CD4-positive, alpha-beta T cell treated with Interleukin-10 for 1 hour (primary cell): ENCODE measurements at places on chromosomes 4 and X.
A peak's percentile ranks its signal among the peaks of the same experiment; 100 is the strongest.

DNA sequence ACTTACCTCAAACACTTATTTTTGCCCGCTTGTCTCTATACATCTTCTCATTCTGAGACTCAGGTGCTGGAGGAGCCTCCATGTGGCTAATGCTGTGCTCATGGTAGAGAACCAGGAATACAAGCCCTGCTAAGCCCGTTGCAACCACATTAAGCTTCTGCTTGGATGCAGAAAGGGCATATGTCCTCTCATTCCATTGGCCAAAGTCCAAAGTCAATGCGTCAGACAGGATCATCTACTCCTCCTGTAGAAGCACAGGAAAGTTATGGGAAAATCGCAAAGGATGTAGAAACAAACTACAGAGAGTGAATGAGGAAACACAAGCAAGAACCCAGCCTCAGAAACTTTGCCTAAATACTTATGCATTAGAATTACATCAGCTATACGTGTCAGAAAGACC, 124.5 kb upstream of the AGA start:
- DNase-seq: no peak

GRCh38 chr4:79209822-79210635, 115.8 kb downstream of the NAA11 start:
- no peak for DNase-seq

- no peak for DNase-seq
Measured at GRCh38 chr4:154433543-154433942, 58.1 kb downstream of the DCHS2 start.

DNA sequence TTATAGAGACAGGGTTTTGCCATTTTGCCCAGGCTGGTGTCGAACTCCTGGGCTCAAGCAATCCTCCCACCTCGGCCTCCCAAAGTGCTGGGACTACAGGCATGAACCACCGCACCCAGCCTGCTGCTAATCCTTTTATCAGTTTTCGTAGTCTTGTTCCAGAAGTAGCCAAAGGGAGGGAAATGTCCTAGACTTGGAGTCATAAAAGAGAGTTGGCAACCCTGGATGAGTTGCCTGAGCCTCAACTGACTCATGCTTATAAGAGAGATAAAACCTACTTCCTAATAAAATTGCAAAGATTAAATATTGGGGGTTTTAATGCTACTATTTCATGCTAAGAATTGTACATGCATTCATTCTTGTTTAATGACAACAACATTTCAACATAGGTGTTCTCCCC, 44.3 kb downstream of the CD40LG start:
- no peak for DNase-seq

DNA sequence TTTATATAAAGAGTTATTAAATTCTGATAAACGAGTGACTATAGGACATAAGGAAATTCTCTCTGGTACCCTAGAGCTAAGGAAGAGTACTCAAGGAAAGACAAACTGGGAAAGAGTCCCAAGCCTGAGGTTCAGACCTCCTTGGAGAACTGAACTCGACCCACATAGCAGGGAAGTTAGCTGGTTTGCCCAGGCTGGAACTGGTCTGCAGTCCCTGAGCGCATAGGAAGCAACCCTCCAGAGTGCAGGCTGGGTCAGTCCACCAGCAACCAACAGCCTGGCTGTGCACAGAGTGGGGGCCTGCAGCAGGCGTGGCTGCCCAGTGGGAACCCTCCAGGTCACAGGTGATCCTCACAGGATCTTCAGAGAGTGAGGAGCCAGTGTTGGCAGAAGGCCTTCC, 114.1 kb downstream of the SOWAHB start:
- DNase-seq: no peak

DNA sequence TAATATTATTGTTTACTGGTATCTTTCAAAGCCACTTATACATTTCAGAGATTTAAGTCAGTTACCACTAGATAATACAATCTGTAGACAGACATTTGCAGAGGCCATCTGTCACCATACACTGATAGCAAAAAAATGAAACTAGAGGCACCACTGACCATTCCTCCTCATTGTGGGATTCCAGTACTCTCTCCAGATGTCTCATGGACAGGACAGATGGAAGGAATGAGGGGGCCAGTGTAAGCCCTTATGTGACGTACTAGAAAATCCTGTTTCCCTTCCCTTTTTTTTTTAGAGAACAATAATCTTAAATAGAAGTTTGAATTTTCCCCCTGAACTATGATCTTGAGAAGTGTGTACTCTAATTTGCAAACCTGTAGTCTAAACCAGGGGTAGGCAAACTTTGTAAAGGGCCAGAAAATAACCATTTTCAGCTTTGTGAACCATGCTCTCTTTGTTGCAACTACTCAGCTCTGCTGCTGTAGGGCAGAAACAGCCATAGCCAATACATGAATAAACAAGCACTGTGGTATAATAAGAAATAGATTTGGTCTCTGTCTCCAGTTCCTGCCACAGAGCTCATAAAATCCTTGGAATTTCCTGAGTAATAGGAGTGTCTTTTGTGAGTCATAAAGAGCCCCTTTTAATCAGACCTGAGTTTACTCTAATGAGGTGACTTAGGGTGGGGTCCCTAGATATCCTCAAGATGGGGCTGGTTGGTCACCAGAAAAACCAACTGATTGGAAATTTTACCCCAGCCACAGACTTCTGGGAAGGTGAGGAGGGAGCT, 90.4 kb downstream of the MOSPD2 start:
- DNase-seq: no peak

GRCh38 chr4:89674876-89675459, 162.0 kb downstream of the SNCA start:
- no peak for DNase-seq

DNA sequence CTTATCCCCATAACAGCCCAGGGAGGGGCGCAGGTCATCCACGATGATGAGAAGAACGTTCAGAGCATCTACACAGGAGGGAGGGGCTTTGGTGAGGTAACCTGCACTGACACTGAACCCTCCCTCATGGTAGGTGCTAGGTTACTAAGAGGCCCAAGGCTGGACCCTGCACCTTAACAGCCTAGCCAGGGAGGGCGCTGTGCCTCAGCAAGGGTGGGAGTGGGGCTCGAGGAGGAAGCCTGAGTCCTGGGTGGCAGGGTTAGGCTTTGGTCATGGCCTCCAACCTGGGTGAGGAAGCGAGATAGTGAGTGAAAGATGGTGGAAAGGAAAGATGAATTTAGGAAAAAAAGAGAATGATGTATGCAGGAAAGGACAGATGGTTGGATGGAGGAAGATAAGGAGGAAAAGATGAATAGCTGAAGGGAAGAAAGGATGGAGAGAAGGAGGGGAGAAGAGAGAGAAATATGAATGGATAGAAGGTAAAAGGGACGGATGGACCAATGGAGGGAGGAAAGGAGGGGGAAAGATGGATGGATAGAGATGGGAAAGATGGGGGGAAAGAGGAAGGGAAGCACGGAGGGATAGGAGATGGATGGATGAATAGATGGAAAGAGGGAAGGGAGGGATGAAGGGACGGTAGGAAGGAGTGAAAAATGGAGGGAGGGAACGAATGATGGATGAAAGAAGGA, 736 bp downstream of the IDS start:
- DNase-seq: peak; percentile 82

DNA sequence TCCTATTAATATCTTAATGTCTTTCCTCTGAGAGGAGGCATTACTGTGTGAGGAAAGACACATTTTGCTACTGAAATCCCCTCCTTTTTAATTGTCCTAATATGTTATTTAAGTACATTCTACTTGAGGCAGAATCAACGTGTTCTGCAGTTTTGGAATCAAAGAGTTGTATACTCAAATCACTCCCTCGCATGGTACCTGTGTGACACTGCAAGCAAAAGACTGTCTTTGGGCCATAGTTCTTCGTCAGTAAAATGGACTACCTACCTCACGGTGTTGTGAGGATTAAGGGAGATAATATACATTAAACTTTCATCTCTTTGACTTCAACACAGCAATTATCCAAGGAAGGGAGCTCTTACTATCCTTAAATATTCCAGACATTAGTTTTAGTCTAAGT, 61.5 kb downstream of the TIGD2 start:
- DNase-seq: no peak

DNA sequence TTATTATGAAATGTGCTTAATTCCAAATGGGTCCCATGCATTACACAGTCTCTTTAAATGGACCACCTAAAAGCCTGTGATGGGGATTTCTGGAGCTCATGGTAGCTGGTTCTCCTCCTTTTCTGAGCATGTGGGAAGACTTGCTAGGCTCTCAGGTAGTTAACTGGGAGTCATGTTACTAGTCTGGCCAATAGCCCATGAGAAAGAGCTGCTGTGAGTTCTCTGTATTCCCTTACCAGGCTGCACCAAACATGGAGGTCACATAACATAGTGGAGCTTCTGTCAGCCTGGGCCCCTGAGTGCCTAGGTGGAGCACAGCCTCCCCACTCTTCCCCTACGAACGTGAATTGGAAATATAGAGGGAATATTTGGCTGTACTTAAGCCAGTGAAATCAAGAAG, 198.4 kb downstream of the MAML3 start:
- DNase-seq: no peak

DNA sequence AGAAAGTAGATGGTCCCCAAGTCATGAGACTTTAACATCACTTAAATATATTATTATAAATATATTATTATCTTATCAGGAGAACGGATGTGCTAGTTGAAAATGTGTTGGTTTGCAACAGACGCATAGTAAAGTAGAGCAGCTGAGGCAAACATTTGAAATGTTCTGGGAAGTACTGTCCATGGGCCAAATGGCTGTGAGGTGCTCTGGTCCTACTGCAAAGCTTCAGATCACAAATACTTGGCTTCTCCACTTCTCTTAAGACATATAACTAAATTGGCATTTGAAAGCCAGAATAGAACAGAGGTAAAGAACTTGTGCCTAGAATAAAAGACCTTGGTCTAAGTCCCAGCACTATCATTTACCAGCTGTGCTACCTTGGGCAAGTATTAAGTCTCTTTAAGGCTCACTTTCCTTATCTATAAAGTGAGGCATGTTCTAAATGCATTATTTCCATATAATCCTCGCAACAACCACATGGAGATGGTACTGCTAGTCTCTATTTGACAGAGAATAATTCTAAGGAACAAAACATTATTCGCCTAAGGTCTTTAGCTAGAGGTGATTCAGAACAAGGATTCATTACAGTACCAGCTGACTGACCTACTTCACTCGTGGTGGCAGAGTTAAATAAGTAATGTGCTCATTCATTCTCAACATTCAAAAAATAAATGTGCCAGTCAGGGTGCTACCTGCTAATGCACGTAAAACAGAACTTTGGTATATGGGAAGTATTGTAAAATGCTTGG, 297.1 kb downstream of the PPP3CA start:
- DNase-seq: no peak
